T-helper 17 cell (primary cell): ENCODE measurements at places on chromosomes 5 and 9.

DNA sequence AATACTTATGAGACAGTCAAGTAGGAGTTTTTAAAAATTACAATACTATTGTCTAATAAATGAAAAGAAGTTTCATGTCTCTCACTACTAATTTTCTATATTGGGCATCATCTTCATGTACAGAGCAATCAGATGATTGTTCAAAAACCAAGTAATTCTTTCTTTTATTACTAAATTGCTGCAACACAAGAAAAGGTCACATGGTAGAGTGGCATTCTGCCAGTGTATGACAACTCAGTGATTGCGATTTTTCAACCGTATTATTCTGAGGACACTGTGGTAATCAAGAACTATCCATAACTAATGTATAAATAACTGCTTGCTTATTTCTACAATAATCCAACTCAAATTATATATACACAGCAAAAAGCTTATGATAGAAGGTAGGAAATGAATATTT is 96.7 kb upstream of the GRHPR start:
- DNase-seq = no peak

GRCh38 chr5:134626369-134627014 is 6.1 kb downstream of the SAR1B start:
- DNase-seq = no peak

DNA sequence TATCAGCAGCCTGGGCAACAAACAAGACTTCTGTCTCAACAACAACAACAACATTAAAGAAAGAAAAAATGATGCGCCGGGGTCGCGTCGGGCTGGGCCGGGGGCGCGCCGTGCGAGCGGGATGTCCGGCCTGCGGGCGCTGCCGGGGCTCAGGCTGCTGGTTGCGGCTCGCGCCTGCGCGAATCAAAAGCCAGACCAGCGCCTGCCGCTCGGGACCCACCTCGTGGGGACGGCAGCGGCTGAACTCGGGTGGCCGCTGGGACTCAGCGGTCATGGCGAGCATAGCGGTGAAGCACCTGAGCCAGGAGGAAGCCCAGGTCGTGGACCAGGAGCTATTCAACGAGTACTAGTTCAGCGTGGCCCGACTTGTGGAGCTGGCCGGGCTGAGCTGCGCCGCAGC is 11.9 kb upstream of the NHP2 start:
- DNase-seq = no peak

GRCh38 chr5:40646266-40646665 is 33.4 kb upstream of the PTGER4 start:
- no peak for DNase-seq
